Cerebellum (tissue), 4 donors: ENCODE measurements at places on chromosomes 2 and 18.

DNA sequence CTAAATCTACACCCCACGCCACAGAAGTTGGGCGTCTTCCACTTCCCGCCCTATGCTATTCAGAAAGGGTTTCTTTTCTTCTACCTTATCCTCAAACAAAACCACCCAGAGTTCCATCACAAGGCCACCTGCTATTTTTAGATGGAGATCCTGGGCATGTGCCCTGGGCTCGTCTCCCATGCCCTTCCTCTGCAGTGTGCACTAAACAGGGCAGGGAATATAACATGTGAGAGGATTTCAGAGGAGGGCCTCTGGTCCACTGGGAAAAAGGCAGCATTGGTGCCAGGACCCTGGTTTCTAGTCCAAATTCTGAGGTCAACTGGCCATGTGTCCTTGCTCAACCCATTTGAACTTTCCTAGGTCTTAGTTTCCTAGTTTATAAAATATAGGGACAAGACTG is 320.0 kb downstream of the NCKAP5 start:
- DNase-seq = no peak

- no peak for DNase-seq
Observed at GRCh38 chr2:58047373-58047935, 848 bp downstream of the VRK2 start.

GRCh38 chr2:196233021-196233804 is 61.8 kb upstream of the STK17B start:
- DNase-seq = no peak

GRCh38 chr2:240785424-240786335 is 34.3 kb downstream of the KIF1A start:
- DNase-seq = no peak

DNA sequence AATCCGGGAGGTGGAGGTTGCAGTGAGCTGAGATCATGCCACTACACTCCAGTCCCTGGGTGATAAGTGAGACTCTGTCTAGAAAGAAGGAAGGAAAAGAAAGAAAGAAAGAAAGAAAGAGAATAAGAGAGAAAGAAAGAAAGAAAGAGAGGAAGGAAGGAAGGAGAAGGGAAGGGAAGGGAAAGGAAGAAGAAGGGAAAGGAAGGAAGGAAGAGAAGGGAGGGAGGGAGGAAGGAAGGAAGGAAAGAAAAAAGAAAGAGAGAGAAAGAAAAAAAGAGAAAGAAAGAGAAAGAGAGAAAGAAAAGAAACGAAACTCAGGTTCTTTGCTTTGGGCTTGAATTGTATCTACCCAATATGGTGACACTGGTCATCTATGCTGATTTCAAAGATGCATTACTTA is 102.3 kb upstream of the GATA6 start:
- DNase-seq = no peak

GRCh38 chr2:234881413-234882241 is 70.2 kb upstream of the SH3BP4 start:
- DNase-seq = peak; percentile 17

GRCh38 chr2:241109210-241110088 is 7.4 kb upstream of the MTERF4 start:
- no peak for DNase-seq

- no peak for DNase-seq
Observed at GRCh38 chr2:128750328-128751165, 431.9 kb upstream of the HS6ST1 start.

GRCh38 chr18:61770279-61770678 is 122.5 kb downstream of the RNF152 start:
- DNase-seq = no peak

- no peak for DNase-seq
Observed at GRCh38 chr2:170449034-170449433, 266.1 kb upstream of the SP5 start.

DNA sequence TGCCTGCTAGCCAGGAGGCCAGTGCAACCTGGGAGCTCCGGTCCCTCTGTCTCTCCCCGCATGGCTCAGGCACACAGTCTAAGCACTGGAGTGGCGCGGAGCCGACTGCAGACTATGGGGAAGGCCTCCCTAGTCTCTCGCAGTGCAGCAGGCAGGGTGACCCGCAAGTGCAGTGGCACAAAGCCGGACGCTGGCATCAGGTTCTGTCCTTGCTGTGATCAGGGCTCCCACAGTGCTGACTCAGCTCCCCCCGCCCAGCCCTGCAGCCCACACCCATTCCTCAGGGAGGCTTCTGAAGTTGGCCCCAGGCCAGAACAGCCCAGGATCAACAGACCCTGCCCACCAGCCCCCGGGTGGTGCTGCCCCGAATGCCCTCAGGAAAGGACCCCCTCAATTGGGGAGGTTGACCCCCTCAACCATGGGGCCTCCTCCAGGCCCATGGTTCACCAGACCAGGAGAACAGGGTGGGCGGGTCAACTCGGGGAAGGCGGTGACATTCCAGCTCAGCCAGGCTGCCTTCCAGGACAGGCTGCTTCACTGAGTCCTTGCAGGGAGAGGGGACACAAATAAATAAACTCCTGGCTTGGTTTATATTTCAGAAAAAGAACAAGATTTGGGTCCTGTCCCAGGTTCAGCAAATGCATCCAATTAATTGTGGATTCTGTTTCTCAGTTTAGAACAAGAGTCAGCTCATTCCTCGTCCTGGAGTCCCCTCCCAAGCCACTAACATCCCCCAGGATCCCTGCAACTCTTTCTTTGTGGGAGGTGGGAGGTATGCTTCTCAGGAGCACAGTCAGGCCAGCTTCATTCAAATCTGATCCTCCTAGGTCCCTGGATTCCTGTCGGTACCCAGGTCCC is 12.2 kb downstream of the BIN1 start:
- no peak for DNase-seq

DNA sequence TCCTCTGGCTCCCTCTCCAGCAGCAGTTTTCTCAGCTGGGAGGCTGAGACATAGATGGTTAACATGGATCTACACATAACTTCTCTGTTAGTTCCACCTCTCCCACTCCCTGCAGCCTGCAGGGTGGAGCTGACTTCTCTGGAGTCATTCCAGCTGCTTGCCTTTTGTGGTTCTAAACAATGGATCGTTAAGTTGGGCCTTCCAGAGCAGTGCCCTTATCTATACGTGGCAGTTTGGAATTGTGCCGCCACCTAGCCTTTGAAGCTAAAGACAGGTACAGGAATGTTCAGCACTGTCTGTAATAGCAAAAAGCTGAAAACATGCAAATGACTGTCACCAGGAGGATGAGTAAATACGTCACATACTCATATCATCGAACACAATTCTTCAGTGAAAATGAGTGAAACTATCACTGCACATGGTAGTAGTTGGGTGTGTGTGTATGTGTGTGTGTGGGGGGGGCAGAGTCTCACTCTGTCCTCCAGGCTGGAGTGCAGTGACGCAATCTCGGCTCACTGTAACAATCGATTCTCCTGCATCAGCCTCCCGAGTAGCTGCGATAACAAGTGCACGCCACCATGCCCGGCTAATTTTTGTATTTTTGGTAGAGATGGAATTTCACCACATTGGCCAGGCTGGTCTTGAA is 50.3 kb downstream of the SH2D6 start:
- no peak for DNase-seq

DNA sequence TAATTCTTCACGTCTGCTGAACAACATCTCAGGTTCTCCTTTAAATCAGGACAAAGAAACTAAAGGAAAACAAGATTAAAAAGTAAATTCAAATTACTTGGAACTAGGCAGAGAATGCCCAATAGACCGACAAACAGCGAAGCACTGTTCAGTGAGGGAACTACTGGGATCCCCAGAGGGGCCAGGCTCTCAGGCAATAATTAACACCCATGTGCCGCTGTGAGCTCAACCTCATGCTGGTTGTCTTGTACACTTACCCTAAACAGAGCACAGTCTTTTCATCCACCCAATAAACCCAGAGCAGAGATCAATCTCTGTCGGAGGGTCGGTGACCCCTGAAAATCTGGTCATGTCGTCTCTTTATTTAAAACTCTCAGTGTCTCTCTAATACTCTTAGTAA is 229.9 kb upstream of the CRIM1 start:
- DNase-seq = no peak

- DNase-seq = no peak
Observed at GRCh38 chr18:33581856-33582255, 3.8 kb downstream of the ASXL3 start.

GRCh38 chr2:9652898-9653479 is 22.2 kb upstream of the YWHAQ start:
- no peak for DNase-seq

DNA sequence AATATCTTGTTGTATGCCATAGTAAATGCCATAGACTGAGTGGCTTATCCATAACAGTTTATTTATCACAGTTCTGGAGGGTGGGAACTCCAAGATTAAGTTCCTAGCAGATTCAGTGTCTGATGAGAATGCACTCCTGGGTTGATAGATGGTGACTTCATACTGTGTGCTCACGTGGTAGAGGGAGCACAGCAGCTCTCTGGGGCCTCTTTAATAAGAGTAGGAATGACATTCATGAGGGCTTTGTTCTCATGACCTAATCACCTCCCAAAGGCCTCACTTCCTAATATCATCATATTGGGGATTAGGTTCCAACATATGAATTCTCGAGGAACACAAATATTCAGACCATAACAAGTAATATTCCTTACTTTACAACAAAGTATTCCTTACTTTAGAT is 98.1 kb upstream of the SH3BP4 start:
- no peak for DNase-seq

GRCh38 chr2:66568650-66569300 is 133.8 kb downstream of the MEIS1 start:
- no peak for DNase-seq

DNA sequence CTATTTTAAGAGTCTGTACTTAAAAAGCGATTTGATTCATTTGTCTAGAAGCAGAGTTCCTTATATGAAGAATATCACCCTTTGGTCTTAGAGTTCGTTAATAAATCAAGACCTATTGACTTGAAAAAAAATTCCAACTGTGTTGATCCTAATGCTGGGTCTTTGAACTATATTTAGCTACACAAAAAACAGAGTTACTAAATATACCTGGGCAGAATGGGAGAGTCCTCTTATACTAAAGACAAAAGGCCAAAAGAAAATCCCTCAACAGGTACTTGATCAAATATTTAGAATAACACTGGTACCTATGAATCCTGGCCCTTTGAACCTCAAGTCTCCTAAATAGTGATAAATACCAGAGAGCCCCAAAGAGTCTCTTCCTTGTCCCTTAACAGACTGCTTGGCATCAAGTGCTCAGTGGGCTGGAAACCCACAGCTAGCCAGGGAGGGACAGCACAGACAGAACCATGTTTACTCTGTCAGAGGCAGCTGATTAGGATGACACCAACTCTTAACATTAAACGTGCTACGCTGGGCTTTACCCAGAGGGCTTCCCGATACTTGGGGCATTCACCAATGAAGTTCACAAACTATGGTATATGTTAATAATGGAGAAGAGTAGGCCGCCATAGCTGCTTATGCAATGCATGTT is 95.1 kb downstream of the FIGN start:
- DNase-seq = no peak

- DNase-seq = no peak
Observed at GRCh38 chr2:1210352-1210751, 202.9 kb upstream of the TPO start.

- no peak for DNase-seq
Observed at GRCh38 chr2:64602436-64602835, 51.3 kb downstream of the SERTAD2 start.

GRCh38 chr2:164840458-164840929 is 1.1 kb downstream of the COBLL1 start:
- no peak for DNase-seq

DNA sequence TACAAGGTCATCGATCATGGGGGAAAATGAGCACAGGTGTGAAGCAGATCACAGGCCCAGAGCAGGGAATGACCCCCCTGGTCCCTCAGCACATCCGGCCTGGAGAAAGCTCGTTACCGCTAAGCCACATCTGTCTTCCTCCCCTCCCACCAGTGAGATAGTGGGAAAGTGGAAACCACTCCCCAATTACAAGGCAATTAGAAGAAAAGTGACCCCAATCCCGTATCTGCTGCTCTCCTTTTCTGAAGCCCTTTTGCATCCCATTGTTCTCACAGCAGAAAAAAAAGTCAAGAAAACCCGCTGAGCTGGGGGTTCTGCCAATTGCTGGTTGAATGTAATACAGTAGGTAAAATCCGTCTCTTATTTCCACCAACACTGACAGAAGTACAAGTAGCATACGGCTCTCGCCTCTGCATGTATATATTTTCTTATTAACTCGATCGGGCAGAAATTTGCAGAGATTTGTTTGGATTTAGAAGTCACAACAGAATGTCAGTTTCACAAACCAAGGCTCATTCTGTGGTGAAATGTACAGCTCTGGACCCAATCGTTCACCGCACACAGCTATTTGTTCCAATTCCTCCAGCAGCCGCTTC is 287.0 kb downstream of the TCF4 start:
- DNase-seq = peak; percentile 60

- no peak for DNase-seq
Observed at GRCh38 chr2:113278742-113279139, at the start of gene PAX8. PAX8 (minus strand) TSS chr2:113278921; CDS start chr2:113278394, 527 bp downstream.
